Smooth muscle cell of the brain vasculature (primary cell): ENCODE measurements at places on chromosomes 11 and 22.

DNA sequence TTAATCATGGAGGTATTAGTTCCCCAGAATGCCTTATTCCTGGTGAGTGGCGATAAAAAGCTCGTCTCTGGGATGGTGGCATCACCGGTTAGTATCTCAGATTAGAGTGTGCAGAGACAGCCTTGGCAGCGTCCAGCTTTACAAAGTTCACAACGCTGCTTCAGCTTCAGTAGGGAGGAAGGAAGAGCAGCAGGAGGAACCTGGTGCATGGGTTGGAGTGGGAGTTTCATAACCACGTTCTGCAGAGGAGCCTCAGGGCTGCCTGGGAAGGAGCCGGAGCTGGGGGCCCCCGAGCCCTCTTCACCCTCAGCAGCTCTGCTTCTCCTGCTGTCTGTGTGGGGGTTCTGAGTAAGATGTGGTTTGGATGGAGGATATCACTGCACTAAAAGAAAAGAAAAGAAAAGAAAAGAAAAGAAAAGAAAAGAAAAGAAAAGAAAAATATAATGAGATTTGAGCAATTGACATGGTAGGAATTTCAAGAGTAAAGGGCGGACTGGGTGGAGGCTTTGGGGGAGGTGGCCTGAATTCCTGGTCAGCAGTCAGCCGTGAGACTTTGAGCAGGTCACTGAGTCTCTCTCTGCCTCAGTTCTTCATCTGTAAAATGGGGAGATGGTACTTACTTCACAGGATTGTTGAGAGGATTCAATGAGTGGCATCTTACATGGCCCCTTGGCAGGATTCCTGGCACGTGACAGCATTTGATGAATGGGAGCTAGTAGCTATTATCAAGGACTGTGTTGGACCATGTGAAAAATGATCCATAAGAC, 6.5 kb downstream of the ASPHD2 start:
- DNase-seq = no peak

DNA sequence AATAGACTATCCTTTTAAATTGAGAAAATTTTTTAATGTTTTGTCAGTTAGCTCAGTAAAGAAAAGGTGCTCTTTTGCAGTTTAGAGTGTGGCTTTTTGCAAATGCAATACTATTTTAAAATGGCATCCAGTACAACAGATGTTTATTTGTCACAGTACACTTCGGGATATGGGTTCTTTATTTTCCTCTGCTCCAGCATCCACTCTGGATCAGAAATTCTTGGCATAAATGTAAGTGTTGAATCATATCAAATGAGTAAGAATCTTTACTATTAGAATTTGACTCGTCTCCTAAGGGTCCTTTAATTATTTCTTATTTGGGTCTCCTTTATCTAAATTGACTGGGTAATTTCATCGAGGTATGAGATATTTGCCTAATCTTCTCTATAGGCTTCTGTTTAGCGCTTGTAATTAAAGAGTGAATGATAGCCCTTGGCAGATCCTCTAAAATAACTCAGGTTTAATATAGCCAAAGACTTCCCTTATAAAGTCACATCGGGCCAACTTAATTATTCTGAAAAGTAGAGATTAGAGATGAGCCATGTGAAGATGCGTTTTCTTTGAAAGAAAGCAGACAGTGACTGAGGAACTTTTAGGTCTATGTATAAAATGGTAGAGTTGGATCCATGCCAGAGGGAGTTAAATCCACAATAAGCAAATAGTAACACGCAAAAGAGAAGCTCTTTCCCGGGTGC, 132.7 kb downstream of the CASP12 start:
- DNase-seq = no peak

DNA sequence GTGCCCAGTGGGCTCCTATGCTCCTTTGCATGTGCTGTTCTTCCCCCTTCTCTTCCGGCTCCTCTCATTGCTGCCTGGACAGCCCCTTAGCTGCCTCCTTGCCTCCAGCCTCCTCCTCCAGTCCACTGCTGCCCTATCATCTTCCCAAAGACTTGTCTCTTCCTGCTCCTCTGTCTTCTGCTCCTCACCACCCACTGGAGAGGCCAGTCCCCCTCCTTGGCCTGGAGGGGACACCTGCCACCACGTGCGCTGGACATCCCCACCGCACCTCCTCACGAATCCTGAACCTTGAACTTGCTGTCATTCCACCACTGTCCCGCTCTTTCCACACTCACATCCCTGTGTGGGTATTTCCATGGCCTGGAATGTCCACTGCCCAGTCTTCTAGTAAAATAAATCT, 49.8 kb downstream of the MICAL2 start:
- no peak for DNase-seq

DNA sequence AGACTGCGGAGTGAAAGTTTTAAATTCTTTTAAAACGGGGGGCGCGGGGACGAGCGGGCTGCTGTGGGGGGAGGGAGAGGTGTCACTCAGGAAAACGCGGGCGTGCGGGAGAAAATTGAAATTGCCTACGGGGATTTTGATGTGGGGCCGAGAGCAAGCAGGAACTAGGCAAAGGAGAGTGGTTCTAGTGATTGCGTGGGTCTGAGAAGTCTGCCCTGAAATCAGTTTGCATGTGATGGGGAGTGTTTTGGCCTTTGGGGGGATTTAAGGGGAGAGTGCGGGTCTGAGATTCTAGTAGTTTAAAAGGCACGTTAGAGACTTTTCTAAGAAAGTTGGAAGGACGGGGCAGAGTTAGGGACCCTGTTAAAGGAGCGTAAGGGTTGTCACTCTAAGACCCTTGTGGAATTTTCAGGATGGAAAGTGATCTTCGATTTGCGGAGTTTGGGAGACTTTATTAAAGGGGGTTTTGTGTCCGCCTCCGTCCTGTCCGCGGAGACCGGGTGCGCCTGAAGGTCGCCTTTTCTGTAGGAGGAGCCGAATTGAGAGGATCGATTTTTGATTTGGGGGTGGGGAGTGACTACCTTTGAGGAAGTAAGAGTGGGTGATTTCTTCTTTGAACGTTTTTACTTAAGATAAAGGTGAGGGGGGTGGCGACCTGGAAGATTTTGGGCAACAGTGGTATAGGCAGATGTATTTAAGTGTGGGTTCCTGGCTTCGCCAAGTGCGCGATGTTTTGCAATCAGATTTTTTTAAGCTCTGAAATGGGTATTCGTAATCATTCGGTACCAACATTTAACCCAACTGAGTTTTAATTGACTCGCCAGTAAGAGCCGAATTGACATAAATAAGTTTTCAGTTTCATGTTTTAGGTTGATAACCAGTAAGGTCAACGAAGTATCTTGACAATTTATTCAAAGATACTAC, 1.1 kb downstream of the EED start:
- DNase-seq = no peak

- no peak for DNase-seq
Observed at GRCh38 chr11:27391331-27392015, 28.5 kb upstream of the CCDC34 start.

GRCh38 chr11:78230161-78230877, 41.6 kb downstream of the USP35 start:
- DNase-seq = no peak
